ENCODE measurements at places on chromosomes 6 and 20.

- no peak for DNase-seq
These were observed 16.8 kb downstream of the IL17F start for GRCh38 chr6:52227495-52227894.

DNA sequence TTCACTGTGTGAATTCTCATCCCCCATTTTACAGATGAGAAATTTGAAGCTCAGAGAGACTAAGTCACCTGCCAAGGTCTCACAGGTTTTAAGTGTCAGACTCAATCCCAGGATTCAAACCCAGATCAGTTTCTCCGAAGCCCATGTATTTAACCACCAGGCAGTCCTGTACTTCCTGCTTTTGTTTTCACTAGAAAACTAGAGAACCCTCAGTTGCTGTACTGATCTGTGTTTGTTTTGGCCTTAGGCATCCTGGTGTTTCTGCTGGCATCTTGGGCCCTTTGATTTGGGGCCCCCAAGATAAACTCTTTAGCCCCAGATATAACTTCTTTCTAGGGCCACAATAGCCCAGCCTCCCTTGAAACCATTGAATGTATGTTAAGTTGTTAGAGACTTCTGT, 36.5 kb downstream of the PPP1R16B start:
- DNase-seq, result no peak

- DNase-seq, result no peak
These were observed 9.1 kb downstream of the FAM83D start for GRCh38 chr20:38935285-38935684.

GRCh38 chr6:43184268-43184985, 2.4 kb downstream of the CUL9 start:
- no peak for DNase-seq

- no peak for DNase-seq
These were observed 107.4 kb upstream of the TNFAIP3 start for GRCh38 chr6:137759624-137760023.

DNA sequence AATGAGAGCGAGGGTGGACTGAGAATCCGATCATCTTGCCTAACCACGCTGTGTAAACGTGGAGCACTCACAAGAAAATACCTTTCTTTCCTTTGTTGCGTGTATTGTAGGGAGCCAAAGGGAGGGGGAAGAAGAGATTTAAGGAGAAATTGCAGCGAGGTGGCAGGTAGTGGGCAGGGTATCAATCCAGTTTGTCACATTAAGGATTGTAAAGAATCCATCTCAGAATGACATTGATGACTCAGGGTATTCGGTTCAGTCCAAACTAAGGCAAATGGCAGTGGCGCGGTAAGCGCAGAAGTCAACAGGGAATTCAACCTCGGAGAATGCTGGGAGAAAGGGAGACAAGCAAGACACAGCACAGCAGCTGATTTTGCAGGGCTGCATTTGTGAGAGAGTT, 146.2 kb downstream of the ID4 start:
- DNase-seq, result no peak

- DNase-seq, result no peak
These were observed 44.2 kb upstream of the DEFB112 start for GRCh38 chr6:50093938-50094272.

DNA sequence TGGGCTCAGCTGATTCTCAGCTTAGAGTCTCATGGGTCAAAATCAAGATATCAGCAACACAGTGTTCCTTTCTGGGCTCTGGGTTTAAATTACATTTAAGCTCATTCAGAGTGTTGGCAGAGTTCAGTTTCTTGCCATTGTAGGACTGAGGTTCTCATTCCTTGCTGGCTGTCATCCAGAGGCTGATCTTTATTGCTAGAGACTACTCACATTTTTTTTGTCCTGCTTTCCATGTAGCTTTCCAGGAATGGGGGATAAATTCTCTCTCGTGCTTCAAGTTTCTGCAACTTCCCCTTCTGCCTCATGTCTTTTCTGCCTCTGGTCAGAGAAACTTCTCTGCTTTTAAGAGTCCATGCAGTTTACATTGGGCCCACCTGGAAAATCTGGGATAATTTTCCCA, 86.9 kb downstream of the RFX6 start:
- no peak for DNase-seq

GRCh38 chr6:26172608-26172968, 85.4 kb downstream of the HFE start:
- peak; percentile 13 for DNase-seq

- no peak for DNase-seq
These were observed 14.3 kb upstream of the SERINC3 start for GRCh38 chr20:44536175-44536574.

GRCh38 chr6:14305131-14305530, 187.6 kb downstream of the CD83 start:
- DNase-seq, result no peak

- DNase-seq, result no peak
These were observed 24.1 kb downstream of the RBCK1 start for GRCh38 chr20:432208-432607.

DNA sequence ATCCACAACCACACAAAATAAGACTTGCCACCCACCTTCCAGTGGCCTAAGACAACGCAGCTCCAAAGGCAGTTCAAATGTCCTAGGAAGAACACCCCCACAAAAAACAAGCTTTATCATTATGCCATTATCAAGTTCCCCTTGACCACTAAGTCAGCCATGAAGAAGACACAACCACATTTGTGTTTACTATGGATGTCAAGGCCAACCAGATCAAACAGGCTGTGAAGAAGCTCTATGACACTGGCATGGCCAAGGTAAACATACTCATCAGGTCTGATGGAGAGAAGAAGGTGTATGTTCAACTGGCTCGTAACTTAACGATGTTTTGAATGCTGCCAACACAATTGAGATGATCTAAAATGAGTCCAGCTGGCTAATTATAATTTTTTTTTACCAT, 26.1 kb downstream of the SEC63 start:
- no peak for DNase-seq

DNA sequence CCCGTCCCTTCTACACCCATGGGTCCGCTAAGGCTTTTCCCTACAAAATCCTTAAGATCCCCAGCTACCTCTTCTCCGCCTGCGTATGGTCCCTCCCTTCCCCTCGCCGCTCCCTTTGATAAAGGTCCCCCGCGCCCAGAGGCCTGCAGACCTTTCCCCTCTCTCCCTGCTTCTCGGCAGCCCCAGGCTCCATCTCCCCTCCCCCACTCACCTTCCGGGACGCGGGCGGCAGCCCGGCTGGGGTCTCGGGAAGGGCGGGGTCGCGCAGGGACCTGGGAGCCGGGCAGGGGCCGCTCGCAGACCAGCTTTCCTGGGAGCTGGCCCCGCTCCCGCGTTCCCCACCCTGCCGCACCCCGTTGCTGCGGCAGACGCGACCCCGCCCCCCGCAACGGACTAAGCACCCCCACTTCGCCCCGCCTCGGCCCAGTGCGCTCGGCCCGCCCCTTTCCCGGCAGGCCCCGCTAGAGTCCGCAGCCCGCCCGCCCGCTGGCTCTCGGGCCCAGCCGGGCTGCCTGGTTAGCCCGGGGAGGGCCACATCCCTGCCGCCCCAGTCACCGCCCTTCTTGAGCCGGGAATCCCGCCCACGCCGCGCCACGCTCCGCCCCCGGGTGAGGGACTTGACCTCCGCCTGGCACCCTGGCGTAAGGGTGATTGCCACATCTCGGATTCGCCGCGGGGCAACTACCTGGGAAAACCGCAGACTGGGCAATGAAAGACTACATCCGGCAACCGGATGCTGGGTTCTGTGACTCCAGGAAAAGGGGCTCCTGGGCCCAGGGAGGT, at the start of gene FLOT1:
Gene FLOT1, minus strand, starts transcription at position 372 of the 783 bp plus-strand sequence. CDS start 498 bp downstream, outside the sequence.
- peak; percentile 39 for DNase-seq

DNA sequence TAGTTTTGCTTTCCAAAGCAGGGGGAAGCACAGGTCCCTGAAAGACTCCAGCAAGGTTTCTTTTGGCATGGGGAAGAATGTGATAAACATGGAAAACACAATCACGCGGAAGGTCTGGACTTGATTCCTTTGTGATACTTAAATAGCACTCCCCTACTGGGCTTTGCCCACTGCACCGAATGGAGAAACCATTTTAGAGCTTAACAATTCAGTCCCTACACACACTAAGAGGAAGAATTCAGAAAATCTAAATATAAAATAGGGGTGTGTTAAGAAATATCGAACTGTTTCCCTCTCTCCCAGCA, 71.4 kb upstream of the NHSL1 start:
- DNase-seq, result peak; percentile 21

DNA sequence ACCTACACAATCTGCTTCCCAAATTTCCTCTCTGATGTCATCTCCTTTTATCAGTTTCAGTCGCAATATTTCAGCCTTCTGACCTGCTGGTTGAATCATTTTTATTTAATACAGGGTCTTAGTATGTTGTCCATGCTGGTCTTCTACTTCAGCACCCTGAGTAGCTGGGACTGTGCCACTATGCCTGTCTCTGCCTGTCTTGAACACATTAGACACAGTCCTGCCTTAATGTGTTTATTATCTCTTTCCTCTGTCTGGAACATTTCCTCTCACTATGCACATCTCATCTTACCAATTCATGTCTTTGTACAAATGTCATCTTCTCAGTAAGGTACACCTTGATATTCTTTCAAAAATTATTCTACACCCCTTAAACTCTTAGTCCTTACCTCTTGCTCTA, 106.5 kb downstream of the THEMIS start:
- no peak for DNase-seq

GRCh38 chr6:4384656-4385055, 249.3 kb upstream of the ECI2 start:
- no peak for DNase-seq

- no peak for DNase-seq
These were observed 4.9 kb downstream of the REV3L start for GRCh38 chr6:111478064-111478476.

DNA sequence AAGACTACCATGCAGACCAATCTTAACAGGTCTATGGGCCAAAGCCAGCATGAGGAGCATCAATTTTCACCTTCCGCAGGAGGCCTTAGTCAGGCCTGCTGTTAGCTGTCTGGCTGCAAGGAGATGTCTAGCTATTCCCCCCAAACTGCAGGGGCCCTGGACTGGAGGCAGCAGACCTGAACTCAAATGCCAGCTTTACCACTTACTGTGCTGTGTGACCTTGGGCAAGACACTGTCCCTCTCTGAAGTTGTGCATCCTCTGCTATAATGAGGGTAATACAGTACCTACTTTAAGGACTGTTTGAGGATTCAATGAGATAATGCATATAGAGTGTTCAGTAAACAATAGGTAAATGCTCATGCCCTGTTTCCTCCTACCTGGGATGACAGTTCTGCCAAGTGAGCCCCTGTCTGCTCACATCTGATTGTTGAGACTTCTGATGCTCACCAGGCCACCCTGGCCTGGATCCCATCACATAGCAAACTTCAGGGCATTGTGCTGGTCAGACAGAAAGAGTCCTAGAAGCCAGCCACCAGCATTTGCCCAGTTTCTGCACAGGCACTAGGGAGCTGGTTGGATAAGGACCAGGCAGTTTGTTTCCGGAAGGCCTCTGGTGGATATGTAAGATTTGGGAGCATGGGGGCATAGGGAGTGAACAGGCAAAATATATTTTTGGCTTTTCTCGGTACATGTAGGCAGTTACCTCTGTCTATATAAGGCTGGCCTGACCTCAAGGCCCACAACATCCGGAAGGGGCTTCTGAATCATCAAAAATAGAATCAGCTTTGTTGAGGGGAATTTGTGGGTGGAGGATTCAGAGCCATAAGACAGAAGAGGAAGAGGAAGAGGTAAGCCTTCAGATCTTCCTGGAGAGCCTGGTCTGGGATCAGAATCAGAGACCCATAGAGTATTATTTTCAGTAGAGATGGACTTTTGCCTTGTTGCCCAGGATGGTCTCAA, 2.3 kb upstream of the OCSTAMP start:
- no peak for DNase-seq

DNA sequence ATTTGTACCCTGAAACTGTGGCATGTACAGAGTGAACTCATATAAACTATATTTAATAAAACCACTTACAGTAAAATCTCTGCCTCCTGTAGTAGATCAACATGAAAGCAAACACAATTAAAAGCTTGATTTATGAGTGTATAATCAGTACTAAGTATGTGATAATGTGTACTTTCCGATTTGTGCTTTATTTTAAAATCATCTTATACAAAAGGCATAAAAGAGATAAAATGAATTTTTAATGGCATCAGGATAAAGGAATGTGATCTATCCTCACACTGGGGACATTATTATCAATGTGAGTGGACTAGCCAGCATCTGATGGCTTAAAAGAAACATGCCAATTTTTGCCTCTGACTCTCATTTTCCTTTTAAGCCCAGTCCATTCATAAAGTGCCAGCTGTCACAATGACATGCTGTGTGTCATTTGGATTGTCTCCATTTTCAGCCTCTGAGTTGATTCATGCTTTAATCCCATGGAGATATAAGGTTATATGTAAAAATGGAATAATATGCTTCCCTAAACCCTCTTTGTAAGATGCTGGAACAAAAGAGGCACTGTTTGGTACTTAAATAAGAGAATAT, 831.6 kb upstream of the EYS start:
- no peak for DNase-seq

GRCh38 chr6:140669321-140669720, 1294.9 kb upstream of the CITED2 start:
- DNase-seq, result no peak

DNA sequence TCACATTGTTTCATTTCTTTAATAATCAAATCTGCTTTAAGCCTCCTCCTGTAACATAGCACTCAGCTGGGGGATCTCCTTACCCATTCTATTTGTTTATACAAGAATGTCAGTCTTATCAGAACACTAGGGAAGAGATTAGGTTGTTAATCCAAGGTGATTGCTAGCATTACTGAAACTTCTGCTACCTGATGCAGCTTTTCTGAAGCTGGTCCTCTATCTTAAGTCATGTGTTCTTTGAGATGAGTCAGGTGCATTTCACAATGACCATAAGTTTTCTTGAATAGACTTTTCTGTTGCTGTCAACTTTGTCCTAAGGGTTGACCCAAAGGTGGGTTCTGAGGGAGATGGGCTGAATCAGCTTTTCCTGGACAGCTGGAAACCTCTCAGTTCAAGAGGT, 60.7 kb upstream of the SYNCRIP start:
- no peak for DNase-seq

DNA sequence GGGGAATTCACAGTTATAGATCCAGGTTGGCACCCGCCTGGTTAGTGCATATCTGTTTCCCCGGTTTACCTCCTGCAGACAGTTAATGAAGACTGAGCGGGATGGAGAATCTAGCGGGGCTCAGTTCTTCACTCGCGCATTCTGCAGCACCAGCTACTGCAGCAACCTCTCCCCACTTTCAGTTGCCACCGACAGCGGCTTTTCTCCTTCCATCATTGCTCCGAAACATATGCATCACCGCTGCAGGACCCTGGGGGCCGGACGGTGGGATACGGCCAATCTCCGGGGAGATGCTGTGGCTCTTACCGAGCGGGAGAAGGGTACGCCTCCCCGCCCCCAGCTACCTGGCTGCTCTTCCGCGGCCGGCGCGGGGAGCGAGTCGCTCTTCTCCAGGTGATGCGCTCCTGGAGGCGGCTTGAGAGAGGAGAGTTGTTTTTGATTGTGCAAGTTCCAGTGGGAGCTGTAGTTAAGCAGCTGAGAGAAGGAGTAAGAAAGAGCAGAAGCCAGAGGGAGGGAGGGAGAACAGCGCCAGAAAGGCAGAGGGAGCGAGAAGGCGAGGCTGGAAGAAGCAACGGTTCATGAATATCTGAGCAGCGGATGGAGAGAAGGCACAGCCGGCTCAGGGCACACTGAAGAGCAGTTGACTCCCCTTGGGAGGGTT, at the start of gene SGK1:
Gene SGK1, minus strand, starts transcription at position 642 of the 661 bp plus-strand sequence. CDS start 652 bp downstream, outside the sequence.
- DNase-seq, result no peak
